Activated CD4-positive, CD25-positive, alpha-beta regulatory T cell treated with anti-CD3 and anti-CD28 coated beads, Interleukin-2, amount 50 U/mL, for 16 hours (primary cell): ENCODE measurements at places on chromosomes 2 and 18.

GRCh38 chr2:174330945-174331594, 3.7 kb upstream of the SP9 start:
- DNase-seq = no peak

DNA sequence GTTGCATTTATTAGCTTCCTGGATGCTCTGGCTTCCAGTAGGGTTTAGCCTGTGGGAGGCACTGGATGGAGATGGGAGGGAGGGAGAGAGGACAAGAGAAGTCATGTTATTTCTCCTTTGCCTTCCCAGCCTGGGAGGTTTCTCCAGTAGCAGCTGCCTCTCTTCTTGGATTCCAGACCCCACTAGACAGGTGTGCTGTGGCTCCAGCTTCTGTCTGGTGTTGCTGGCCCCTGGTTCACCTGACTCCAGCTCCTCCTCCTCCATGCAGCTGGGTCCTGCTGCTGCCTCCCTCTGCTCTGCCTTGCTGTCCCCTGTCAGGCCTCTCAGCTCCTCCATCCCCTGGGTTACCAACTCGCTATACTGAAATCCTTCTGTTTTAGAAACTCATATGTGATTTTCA, 188.9 kb upstream of the TNP1 start:
- no peak for DNase-seq

GRCh38 chr2:165058476-165059265, 103.3 kb upstream of the SLC38A11 start:
- no peak for DNase-seq

- DNase-seq = no peak
These were observed 494.5 kb upstream of the MAP2 start for GRCh38 chr2:208929139-208929864.

- no peak for DNase-seq
These were observed 7.6 kb upstream of the SPDYA start for GRCh38 chr2:28802975-28803429.
